ENCODE measurements at places on chromosomes 16 and 17.

DNA sequence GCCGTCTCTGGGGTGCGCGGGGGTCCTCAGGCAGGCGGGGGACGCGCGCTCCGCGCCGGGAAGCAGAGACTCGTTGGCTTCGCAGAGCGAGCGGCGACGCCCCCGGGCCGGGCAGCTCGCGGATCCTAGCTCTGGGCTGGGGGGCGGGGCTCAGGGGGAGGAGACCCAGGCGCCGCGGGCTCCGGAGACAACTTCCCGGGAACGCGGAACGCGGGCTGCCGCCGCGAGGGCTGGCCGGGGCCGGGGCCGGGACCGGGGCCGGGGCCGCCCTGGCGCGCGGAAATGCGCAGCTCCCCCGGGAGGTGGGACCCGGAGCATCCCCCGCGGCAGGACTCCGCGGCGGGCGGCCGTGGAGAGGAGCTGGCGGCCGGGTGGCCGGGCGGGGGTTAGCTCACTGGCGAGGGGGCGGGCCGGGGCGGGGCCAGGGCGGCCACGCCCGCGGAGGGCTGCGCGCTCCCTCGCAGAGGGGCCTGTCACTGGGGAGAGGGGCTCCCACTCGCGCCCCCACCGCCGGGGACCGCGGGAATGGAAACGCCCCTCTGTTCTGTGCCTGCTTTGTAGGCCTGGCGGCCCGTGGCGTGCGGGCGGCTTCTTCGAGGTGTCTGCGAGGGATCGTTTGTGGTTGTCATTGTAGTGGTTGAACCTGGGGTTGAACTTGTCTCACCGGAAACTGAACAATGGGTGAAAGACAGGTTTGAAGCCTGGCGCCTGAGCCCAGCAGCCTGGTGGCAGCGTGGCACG is at the start of gene GAS7:
Gene GAS7 (minus strand): TSS at position 98 of the 741 bp plus-strand sequence.
- DNase-seq: peak; percentile 57

DNA sequence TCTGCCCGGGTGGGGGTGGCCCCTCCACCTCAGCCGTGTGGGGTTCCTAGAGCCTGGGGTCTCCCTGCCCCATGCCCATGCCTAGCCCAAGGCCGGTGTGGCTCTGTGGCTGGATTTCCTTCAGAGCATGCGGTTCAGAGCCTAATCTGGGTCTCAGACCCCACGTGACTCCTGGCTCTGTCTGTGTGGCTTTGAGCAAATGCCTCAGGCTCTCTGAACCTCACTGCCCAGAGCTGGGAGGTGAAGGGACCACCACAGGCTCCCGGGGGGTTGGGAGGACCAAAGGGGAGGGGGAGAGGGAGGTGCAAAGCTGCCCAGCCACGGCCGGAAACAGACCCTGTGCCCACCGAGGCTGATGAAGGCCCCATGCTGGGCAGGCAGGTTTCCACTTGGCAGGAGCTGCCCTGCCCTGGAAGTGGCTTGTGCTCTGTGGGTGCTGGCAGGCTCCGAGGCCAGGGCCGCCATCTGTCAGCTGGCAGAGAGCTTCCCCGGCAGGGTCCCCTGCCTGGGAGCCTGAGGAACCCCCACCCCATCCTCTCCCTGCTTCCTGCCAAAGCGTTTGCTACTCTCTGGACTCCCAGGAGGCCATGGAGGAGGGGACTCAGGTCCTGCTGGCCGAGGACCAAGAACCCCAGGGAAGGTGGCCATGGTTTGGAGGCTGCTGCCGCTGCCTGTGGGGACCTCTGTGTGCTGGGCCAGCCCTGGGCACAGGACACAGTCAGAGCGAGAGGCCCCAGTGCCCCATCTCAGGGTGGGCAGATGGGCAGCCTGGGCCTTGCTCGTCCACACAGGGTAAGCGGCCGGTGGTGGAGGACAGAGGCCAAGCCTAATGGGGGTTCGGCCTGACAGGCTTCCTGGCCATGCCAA is 4.0 kb downstream of the CDH15 start:
- no peak for DNase-seq

DNA sequence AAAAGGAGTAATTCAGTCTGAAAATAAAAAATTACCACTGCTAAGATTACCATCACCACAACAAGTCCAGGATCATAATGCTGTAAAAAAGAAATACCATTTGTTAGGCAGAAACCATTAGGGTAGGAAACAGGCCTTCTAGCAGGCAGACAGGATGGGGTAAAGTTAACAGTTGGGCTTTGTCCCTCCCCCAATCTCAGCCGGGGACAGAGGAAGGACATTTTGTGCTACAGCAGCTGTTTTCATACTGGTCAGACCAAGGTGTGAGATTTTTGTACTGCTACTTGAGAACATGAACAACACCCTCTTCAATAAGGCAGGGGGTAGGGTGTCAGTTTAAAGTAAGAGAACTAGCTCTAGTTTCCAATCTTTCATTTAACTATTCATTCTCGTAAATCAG is 49.2 kb upstream of the ITGA2B start:
- DNase-seq: no peak

DNA sequence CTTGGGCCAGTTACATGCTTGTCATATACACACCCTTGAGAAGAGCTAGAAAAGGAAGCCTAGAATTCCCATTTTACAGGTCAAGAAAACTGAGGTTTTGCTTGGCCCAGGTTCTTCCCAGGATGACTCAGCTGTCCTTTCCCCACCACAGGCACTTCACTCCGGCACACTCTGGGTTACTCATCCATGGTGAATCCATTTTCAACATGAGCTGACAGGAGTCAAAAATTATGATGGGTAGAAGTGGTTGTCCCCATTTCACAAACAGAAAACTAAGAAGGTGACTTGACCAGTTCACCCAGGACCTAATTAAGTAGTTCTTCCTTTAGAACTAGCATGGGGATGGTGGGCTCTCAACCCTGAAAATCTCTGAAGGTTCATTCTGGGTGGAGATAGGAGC is 67.2 kb downstream of the USP22 start:
- no peak for DNase-seq

DNA sequence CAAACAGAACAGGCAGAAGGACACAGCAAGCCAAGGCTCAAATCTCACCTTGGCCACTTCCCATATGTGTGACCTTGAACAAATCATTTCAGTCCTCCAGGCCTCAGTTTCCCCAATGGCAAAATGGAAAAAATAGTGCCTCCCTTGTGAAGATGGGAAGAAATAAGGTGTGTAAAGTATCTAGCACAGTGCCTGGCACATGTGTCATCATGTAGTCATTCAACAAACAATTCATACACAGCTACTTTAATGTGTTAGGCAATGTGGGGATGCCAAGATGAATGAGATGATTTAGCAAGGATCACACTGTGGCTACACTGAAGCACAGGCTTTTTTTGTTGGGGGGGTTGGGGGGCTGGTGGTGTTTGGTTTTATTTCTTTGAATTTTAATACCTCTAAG is 13.3 kb downstream of the SRCIN1 start:
- DNase-seq: no peak

DNA sequence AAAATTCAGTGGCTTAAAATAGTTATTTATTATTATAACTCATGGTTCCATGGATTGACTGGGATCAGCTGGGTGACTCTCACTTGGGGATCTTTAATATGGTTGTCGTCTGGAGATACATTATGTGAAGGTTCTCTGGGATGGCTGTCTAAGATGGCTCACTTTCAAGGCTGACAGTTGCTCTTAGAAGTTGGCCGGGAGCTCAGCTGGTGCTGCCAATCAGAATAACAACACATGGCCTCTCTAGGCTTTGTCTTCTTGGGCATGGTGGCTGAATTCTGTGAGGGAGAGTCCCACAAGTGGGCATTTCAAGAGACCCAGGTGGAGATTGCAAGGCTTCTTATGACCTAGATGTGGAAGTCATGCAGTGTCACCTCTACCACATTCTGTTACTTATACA is 269.7 kb downstream of the CA10 start:
- no peak for DNase-seq

DNA sequence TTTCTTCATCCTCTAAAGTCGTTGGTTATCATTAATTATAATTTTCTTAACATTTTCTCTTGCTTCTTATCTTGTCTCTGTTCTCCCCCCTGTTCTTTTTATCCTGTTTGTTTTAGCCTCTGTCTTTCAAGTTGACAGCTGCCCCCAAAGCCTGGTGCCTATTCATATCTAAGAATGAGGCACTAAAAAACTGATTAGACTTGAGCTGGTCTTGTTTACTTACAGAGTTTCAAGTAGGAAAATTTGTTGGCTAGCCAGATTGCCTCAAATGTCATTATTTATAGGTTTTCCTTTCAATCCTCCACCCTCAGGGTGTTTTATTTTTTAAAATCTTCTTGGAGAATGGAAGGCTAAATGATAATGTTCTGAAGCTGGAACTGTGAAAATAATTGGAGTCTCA is 236.0 kb downstream of the UTP18 start:
- no peak for DNase-seq

GRCh38 chr17:67769231-67769630 is 51.5 kb downstream of the NOL11 start:
- no peak for DNase-seq

GRCh38 chr16:50644729-50645128 is 36.4 kb downstream of the SNX20 start:
- peak; percentile 37 for DNase-seq

DNA sequence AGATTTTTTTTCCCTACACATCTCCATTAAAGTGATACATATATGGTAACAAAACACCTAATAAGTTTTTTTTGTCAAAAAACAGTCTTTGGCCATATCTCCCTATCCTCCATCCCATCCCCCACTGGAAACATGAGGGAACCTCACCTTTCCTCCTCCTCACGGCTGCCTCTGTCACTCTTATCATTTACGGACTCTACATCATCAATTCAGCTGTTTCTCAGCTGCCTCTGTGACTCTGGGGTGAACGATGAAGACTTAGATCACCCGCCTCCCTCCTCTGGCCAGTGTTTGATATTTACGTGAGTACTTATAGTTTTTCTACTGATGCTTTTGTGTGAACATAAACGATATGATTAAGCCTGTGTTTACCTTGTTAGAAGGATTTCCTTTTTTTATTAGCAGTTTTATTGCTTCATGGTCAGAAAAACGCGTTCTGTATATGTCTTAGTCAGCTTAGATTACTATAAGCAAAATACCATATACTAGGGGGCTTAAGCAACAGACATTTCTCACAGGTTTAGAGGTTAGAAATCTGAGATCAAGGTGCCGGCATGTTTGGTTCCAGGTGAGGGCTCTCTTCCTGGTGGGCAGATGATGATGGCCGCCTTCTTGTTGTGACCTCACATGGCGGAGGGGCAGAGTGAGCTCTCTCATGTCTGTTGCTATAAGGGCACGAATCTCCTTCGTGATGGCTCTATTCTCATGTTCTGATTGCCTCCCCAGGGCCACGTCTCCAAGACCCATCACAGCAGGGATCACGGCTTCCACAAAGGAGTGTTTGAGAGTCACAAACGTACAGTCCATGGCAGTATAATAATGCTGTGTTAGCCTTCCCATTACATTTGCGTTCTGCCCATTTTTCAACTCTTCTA is 32.1 kb downstream of the DNAH17 start:
- no peak for DNase-seq

DNA sequence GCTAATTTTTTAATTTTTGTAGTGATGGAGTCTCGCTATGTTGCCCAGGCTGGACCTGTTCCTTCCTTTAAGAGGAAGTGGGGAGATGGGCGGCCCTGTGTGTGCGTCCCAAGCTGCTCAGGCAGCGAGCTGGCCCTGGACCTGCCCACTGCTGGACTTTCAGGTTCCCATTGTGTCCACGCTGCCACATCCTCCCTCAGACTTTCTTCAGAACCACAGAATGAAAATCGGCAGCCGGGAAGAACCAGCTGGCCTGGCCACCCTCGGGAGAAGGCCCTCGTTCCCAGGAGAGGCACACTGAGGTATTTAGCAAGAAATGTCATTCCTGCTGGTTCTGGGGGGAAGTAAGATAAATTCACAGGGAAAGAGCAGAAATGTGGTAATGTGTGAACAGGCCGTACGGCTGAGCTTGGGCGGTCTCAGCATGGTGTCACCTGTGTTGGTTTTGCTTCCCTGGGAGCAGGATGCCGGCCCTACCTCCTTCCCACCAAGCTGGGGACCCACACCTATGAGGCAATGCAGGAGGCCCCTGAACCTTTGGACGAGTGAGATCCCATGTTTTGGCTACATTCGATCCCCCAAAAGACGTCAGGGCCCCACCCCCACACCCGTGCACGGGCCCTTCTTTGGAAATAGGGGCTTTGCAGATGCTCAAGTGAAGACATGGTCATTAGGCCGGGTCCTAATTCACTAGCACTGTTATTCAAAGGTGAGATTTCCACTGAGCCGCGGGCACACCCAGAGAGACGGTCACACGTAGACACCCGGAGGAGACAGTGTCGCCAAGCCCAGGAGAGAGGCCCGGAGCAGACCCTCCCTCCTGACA is 35.9 kb upstream of the ZNF469 start:
- no peak for DNase-seq

- DNase-seq: no peak
Observed at GRCh38 chr17:38418062-38418692, 10.1 kb upstream of the ARHGAP23 start.

DNA sequence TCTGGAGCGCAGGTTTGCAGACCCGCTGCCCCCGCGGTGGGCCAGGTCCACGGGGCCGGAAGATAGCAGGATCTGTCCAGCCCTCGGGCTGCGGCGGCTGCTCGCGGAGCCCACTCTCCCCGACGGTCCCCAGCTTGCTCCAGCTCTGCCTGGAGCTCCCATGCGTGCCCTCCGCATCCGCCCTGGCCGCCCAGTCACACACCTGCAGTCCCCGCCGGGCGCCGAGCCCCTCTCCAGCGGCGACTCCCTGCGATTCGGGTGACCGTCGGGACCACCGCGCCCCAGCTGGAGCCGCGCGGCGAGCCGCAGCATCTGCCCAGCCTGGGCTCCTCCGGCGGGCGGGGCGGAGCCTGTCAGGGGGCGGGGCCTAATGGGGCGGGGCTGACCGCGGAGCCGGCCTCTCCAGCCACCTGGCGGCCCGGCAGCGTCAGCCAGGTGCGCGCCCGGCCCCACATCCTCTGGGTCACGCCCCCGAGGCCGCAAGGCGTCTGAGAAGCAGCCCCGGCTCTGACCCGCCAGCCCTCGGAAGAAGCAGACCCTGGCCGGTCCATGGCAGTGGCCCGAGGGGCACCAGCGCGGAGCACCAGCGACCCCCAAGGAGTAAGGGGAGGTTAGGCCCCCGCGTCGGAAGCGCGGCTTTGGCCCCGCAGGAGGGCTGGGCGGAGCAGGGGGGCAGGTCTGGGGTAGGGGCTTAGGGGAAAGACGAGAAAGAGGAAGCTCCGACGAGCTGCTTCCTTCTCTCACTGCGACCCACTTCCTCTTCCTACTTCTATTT is at the start of gene PIK3R5:
Gene PIK3R5 (minus strand): TSS at position 314 of the 775 bp plus-strand sequence. CDS start 54,213 bp downstream, outside the sequence.
- no peak for DNase-seq

- no peak for DNase-seq
Observed at GRCh38 chr16:35364263-35364662, 1904.9 kb downstream of the TP53TG3F start.
